Ovary (tissue), 10 donors: ENCODE measurements at places on chromosomes 12 and 14. TPM values are rescaled to one million over a fixed set of nuclear protein-coding genes. Genes with fewer than 3 reads are reported as not detected.

- no peak for DNase-seq
These were observed 53.7 kb downstream of the GCH1 start for GRCh38 chr14:54848910-54849309.

DNA sequence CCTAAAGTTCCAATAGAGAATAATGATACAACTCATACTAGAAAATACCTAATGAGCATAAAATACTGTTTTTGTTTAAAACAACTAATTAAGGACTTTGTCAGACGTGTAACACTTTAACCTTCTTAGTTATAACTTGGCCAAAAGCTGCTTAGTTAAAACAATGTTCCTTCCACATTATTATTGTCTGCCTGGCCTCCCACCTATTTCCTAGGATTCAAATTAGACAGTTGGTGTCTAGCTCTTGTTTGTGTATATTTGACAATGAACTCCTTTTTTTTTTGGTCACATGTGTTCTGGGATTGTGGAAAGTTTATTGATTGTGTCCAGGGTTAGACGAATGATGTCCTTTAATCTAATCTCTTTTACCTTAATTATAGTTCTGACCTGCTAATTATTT lies 67.6 kb upstream of the PSMA6 start:
- DNase-seq: no peak

CLEC7A gene
- 2.9 TPM for total RNA-seq

DNA sequence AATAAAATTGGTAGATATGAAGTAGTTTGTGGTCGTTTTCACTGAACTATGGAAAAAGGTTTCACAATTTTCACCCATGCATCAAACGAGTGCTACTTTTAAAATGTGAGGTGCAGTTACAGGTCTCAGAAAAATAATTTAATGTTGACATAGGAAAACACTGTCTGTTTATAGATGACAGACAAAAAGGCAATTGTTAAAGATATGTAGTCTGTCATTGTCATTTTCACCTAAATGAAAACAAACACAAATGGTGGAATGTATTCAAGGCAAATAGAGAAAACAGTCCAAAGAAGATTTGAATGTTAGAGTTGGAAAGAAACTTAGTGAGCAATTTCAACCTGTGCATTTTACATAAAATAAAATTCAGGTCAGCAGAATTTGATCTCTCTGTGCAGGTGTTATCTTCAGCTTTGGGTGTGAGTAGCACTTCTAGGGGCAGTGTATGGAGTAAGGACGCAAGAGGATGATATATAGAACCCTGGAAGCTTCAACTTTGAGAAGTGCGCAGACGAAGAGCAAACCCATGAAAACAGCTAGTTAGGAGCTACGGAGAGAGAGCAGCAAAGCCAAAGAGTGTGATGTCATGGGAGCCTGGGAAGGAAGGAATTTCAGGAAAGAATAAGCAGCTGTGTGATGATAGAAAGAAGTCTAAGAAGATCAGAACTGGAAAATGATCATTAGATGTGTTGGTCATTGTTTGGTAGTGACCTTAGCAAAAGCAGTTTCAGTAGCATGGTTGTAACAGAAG lies 6.2 kb downstream of the RERG start:
- DNase-seq: no peak

- DNase-seq: no peak
These were observed 14.4 kb downstream of the ANHX start for GRCh38 chr12:133221241-133221640.

DNA sequence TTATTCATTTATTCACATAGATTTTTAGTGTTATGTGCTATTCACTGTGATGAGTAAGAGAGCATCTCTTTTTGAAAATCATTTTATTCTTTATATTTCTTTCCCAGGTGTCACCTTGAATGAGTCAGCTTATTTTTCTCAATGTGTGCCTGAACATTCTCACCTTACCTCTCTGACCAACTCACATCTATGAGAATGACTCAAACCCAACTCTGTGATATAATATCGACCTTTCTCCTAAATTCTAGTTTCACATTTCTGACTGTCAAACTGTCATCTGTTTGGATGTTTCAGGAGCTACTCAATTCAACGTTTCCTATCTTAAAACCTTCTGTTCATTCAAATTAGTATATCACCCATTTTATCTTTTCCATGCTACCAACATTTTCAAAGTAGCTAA lies 630.8 kb downstream of the RERGL start:
- DNase-seq: no peak

DNA sequence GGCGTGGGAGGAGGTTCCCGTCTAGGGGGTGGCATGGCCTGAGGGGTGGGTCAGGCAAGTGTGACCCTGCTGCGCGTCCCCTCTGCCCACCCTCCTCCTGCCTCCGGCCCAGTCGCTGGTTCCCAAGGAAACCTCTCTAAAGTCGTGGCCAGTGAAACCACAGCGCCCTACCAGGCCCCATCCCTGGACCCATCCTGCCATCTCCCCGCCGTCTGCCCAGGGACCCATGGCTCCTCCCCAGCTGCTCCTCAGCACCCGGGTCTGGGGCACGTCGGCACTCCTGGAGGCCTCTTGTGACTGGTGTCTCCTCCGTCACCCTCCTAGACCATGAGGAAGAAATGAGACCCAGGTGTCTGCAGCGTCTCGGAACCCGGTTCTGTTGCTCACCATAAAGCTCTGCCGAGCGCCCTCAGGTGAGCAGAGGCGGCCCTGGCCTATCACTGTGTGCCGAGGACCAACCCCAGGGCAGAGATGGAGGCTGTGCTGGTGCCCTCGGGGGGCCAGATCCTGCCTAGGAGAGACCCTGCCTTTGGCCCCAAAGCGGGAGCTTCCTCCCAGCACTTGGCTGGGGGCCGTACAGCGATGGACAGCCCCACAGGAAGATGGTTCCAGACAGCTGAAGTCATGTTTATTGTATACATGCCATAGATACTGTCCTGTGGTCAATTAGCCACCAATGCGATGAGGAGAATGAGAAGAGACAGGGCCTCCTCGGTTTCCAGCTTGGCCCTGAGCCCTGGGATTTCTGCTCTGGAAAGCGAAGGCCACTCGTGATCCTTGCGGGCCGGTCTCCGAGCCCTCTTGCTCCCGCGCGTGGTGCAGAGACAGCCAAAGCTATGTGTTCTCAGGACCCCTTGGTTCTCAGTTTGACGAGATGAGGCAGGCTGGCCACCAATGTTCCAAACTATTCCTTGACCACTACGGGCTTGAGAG lies 222.5 kb upstream of the RTL1 start:
- no peak for DNase-seq

DNA sequence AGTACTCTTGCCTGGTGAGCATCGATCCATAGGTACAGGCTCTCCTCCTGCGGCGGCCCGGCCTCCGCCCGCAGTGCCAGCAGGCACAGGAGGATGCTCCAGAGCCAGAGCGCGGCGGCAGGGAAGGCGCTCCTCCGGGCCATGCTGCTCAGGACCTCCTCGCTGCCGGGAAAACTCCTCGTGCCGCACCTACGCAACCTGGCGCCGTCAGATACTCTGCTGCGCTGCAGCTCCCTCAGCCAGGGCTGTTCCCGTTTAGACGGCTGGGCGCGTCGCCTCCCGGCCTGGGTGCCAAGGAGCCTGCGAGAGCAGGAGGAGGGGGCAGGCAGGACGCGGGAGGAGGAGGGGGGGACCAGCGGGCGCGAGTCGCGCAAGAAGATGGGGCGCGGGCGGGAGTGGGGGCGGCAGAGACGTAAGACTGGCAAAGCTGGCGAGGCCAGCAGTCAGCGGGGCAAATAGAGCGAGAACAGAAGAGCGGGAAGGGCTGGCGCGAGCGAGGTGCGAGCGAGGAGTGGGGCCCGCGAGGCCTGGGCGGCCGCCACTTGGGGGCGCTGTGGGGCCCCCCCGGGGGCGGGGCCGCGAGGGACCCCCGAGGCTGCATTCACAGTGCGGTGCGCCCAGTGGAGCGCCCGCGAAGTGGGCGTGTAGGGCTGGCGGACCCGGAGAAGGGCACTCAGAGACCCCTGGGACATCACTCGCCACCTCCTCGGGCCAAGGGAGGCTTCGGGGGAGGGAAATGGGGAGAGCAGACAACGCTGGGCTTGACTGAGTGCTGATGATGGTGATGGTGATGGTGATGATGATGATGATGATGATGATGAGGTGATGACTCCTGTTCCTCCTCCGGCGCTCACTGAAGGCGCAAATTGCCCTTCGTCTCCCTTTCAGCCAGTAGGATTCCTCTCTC lies at the start of gene WIF1:
TSS of gene WIF1 (minus strand) at position 257 of the 907 bp plus-strand sequence. CDS start at position 143, 114 bp downstream.
- no peak for DNase-seq

- DNase-seq: no peak
These were observed 402.5 kb downstream of the PCNX1 start for GRCh38 chr14:71309756-71310155.
